ENCODE measurements at places on chromosomes 7 and 10.

DNA sequence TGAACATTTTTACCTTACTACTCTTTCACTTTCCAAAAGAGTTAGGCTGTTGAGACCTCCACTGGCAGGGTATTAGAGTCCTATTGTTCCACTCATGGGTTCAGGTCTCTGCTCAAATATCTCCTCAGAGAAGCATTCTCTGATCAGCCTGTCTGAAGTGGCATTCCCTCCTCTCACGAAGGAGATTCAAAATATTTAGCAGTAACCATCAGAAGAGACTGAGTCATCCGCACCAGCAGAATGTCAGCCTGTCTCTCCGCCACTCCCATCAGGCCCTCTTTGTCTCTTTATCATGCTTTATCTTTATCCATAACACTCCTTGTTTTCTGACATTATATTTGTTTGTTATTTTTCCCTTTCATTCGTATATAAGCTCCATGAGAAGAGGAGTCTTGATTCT, 79.1 kb downstream of the AASS start:
- no peak for DNase-seq

- DNase-seq, result no peak
Measured at GRCh38 chr7:102125127-102125596, 161.5 kb upstream of the SH2B2 start.

- DNase-seq, result no peak
Measured at GRCh38 chr10:16182144-16182543, 254.7 kb upstream of the PTER start.

GRCh38 chr10:95745501-95745900, 10.5 kb upstream of the ENTPD1 start:
- DNase-seq, result no peak

GRCh38 chr10:32501906-32502305, 56.0 kb downstream of the CCDC7 start:
- DNase-seq, result no peak

DNA sequence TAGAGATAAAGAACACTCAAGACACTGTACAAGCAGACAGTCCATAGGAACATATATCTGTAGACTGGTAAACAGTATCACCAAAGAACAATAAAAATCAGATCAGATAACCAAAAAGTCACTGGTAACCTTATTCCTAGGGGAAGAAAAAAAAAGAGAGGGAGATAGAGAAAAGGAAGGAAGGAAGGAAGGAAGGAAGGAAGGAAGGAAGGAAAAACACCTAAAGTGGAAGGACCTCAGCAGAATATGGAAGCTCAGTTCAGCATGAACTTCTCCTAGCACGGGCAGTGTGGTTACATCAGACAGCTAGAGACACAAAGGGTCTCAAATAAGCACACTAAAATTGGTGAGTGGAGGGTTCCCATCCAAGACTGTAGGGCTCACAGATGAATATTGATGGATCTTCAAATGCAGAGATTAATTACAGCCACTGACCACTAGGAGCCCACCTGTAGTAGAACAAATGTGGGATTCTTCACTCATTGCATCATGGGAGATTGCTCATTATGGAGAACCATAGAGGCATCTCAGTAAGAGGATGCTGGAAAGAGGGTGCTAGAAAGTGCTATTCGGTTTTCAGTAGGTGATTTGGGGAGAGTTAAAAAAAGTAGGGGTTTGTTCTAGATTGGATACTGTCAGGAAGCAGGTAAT, 293.4 kb upstream of the C7orf33 start:
- no peak for DNase-seq

DNA sequence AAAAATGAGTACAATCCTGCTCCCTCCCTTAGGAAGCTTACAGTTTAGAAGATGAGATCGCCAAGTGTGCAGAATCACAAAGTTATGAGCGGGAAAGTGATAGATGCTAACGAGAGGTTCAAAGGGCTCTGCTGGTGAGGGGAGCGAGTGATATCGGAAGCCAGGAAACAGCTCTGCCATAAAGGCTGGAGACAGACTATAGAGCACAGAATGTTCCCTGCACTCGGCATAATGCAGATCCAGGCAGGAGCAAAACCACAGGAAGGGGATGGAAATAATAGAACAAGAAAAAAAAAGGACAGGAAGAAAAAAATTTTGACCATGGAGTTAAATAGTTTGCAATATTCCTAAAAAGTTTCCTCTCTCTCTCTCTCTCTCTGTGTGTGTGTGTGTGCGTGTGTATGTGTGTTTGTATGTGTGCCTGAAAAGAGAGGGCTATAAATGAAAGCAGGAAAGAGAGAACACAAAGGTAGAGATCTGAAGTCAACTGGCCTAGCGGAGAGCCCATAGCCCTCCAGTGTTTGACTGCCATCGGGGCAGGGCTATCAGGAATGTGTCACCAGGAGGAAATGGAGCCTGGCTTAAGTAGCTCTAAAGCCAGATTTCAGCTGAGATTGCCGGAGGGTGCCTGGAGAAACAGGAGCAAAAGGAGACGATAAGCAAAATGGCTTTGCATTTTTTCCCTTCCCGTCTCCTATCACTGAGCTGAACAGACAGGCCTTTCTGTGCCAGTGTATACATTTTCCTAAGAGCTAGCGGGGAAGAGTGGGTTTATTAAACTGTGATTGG, 175.8 kb upstream of the LYZL1 start:
- no peak for DNase-seq

- DNase-seq, result no peak
Measured at GRCh38 chr10:19745672-19746071, 70.6 kb upstream of the PLXDC2 start.

- DNase-seq, result no peak
Measured at GRCh38 chr10:126536656-126537055, 133.8 kb downstream of the C10orf90 start.

DNA sequence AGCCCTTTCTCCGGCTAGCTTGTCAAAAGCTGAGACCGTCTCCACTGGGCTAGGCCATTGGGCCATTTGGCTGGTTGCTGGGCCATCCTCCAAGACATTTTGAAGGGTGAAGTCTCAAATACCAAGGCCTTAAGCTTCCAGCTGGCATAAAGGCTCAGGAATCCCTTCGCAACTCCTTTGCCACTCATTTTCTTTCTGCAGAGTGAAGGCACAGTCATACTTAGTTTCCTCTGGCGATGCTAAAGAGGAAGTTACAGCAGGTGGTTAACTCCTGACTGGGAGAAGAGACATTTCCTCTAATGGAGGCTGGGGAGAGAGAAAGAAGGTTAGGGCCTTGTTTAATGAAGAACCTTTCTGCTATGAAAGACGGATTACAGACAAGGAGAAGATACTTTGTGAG, 4.8 kb upstream of the REPIN1 start:
- DNase-seq, result no peak

GRCh38 chr7:127245607-127246006, 7.1 kb downstream of the GRM8 start:
- DNase-seq, result no peak

GRCh38 chr10:71241830-71242621, 29.7 kb downstream of the UNC5B start:
- no peak for DNase-seq

DNA sequence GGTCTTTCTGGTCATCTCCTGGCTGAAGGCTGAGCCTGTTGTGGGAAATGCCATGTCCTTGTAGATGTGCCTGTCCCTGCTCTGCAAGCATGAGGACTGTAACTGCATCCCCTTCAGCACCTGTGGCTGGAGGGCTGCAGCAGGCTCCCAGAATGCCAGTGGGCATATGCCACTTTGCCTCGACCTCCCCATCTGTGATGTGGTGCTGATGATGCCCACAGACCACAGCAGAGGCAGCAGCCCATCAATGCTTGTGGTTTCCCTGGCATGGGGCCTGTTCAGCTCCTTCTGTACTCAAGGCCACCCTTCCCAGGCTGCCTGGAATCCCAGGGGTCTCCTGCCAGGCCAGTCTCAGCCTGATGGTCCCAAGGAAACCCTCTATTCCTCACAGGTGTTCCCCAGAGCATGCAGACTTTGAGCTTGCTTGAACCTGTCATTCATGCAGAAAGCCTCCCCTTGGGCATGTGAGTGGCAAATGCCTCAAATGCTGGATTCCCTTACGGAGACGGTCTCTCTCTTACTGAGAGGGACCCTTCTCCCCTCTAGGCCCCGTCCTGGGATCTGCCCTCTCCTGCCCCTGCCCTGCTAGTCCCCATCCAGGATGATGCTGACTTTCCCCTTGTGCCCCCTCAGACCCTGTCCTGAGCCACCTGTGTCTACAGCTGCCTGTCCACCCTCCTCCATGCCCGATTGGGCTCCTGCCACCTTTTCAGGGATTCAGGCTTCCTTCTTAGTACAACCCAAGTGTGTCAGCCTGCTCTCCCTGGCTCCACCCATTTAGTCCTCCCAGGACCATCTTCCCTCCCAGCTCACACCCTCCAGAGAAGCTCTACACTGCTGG, 50.9 kb upstream of the ANTXRL start:
- no peak for DNase-seq
